Sciatic nerve (tissue), 2 donors: ENCODE measurements at places on chromosomes 11 and 22.
A peak's percentile ranks its signal among the peaks of the same experiment; 100 is the strongest.

- DNase-seq: no peak
Observed at GRCh38 chr11:104105155-104105554, 58.8 kb downstream of the PDGFD start.

DNA sequence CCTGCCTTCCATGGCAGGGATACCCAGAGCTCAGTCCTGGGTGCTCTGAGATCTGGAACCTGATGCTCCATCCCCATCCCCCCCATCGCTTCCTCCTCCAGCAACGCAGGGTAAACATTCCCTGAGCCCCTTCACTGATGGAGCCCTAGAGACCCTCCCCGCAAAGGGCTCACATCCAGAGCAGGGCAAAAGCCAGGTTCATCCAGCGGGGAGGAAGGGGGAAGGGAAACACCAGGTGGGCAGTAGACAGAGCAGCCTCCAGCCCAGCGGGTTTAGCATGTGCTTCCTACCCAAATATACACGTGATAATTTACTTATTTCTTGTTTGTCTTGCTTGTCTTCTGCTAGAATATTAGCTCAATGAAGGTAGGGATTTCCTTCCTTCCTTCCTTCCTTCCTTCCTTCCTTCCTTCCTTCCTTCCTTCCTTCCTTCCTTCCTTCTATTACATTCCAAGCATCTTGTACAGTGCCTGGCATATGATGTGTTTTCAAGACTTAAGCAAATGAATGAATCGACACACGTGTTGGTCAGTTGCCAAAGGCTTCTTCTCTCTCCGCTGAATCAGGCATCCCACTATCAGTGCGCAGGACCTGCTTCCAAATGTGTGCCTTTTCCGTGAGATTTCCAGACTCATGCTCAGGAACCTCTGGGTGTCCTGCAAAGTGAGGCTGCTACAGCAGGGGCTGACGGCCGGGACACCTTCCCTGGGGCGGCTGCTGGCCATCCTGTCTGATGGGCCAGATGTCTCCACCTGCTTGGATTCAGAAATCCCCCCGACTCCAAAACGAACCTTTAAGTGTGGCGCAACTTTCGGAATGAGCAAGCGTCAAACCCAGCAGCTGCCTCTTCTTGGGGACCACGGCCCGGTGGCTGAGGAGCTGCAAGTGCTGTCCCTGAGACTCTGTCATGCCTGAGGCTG is 955.1 kb downstream of the BRD1 start:
- peak; percentile 28 for DNase-seq

GRCh38 chr22:37383341-37383740 is 43.9 kb downstream of the ELFN2 start:
- no peak for DNase-seq

DNA sequence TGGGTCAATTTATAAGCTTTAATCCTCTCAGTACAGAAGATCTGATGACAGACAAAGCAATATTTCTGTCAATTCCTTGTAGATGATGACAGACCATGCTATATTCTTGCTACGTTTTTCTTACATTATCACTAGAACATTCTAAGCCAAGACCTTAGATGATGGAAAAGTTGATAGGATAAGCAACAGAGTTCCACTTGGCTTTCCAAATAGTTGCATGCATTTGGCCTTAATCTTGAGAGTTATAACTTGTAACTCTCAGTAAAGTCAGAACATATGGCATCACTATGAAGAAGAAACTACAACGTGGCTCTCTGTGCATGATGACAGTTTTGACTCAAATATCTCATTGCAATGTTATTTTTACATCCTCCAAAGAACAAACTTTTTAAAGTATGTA is 544.3 kb upstream of the LRRC4C start:
- no peak for DNase-seq
